ENCODE measurements at places on chromosomes 11 and 22.

DNA sequence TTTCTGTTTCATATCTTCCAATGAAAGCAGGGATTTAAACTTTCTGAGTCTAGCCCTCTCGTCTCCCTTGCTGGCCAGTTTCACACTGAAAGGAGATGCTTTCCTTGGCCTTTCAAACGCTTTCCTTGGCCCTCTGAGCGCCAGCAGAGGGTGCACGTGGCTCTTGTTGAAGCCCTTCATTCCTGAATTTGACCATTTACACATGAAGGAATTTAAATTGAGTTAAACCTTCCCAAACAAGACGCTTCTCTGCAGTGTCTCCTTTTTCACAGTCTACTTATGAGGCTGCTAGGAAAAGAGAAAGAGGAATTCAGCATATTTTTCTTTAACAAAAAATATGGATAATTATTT is 21.6 kb downstream of the NNMT start:
- DNase-seq = peak; percentile 75

- DNase-seq = no peak
These were observed 39.1 kb downstream of the TCIRG1 start for GRCh38 chr11:68077617-68078582.

GRCh38 chr11:33664827-33665226 is 35.8 kb downstream of the C11orf91 start:
- no peak for DNase-seq

DNA sequence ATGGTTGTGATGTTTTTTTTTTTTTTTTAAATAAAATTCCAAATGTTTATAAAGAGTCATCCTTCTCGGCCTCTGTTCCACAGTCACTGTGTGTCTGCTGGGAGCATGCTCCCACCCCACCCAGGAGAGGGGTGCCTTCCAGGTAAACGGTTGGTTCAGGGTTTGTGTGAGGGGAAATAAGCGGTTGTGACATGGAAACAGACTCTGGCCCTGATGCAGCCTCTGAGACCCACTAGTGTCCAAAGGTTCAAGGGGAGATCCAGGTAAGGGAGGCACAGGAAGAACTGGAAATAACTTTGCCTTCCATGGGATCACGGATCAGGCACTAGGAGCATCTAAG is 6.0 kb upstream of the GAS2L1 start:
- DNase-seq = no peak

- DNase-seq = no peak
These were observed 1.2 kb downstream of the FAM89B start for GRCh38 chr11:65573391-65574079.

- peak; percentile 30 for DNase-seq
These were observed 59.6 kb upstream of the PAX6 start for GRCh38 chr11:31870609-31871309.
